ENCODE measurements at places on chromosomes 7 and 10.

DNA sequence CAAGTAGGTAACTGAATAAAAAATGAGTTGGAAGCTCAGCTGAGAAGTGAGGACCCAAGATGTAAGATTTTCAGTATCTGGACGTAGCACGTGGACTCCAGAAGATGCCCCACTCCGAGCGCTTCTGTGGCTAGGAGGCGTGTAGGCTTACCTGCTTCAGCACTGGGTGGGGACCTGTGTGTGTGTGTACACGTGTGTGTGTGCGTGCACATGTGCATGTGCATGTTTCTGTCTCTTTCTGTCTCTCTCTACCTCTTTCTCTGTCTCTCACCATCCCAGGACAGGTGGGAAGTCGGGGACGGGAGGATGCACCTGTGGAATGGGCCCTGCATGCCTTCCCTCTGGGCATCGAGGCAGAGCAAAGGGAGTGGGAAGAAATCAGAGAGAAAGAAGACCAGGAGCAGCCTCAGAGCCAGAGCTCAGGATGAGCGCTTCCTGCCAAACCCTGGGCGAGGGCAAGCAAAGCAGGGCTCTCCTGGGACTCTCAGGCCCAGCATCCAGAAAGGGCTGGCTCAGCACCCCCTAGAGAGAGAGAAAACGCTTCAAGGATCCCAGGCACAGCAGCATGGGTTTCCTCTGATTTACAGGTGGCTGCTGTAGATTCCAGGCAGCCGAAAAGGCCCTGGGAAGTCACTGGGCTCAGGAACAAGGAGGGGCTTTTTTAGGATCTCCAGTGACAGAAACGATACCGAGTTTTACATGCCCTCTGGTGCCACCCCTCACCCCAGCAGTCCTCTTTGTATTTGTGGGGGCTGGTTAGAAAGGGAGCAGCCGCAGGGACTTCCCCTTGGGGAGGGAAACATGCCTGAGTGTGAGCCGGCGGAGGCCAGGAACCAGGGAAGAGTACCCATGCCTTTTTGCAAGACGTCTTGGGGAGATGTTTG is 28.5 kb downstream of the CXCL12 start:
- DNase-seq = no peak

DNA sequence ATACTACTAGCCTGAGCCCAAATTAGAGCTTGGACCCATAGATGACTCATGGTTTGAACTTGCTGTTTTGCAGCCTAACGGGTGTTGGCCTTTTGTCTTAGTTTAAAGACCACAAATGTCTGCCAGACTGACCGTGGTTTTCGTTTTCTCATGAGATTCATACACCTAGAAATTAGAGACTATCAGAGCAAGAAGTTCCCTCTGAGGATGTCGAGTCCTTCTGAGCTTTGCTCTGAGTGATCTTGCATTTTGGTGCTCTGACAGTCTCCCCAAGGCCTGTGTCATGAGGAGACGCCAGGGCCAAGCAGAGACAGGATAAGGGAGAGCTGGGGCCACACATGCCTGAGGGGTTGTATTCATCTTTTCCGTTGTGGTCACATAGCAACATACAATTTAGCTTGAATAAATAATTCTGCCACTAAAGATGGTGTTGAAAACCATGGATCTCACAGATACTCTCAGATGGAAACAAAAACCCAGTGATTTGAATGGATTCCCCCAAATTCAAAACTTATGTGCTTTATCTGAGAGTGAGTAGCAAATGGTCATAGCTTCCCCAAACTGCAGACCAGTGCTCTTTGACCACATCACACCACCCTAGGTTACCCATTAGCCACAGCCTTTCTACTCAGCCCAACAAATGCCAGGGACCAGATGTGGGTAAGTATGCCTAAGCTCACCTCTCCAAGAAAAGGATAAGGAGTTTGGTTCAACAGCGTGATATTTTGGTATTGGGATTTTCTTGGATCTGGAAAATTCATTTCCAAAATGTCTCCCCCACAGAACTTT is 762.0 kb upstream of the IGFBP3 start:
- no peak for DNase-seq

DNA sequence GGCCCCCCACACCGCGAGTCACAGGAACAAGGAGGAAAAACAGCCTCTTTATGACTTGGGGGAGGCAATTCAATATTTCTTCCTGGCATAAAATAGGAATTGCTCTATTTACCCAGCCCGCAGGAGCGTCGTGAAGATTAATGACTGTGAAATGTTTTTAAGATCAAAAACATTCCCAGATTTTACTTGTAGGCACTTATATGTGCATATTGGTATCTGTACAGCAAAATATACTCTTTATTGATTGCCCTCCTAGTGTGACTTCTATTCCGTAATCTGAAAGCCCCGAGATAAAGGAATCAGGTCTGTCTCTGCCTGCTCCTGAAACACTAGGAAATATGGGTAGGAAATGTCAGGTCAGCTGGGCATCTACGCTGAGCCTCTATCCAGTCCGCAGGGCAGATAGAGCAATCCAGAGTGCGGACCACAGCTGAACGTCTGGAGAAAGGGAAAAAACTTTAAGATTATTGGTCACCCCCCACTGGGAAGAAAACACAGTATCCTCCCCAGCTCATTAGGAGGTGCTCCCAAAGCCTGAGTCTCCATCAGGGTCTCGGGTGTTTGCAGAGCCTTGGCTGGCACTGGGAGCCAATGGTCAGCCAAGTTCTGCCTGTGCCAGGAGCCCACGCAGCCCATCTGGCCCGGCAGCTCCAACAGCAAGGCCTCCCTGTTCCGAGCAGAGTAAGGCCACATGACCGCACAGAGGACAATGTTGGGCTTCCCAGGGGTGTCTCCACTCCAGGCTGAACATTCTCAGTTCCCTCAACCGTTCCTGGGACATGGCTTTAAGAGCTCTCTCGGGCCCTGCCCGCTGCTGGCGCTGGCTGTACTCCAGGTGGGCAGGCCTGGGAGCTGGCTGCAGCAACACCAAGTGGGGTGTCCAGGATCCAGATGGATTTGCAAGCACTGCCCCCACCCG is 7.7 kb downstream of the CTBP2 start:
- DNase-seq = no peak

DNA sequence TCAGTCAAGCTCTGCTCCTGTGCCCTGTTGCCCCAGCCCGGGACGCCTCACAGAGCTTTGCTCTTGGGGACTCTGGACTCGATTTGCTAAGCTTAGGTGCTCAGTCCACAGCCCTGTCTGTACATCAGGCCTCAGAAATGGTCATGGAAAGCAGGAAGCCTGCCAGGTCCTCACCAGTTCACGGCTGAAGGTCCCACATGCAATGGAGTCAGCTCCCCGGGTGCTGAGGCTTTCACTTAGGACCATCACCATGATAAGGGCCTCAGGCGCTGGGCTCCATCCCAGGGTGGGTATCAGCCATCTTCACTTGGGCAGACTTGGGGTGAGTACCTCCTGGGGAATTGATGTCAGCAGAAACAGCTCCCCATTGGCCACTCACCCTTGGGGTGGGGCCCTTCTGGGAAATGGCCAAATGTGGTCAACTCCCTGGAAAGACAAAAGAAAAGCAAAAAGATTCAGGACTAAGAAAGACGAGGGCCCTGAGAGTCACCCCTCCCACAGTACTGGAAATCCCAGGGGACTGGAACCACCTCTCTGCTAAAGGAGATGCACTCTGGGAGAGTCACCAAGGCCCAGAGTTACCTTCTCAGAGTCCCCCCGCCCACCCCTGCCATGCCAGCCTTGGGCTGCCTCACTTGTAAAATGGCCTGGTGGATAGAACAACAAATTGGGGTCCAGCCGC is 37.6 kb downstream of the FAM53B start:
- DNase-seq = no peak

DNA sequence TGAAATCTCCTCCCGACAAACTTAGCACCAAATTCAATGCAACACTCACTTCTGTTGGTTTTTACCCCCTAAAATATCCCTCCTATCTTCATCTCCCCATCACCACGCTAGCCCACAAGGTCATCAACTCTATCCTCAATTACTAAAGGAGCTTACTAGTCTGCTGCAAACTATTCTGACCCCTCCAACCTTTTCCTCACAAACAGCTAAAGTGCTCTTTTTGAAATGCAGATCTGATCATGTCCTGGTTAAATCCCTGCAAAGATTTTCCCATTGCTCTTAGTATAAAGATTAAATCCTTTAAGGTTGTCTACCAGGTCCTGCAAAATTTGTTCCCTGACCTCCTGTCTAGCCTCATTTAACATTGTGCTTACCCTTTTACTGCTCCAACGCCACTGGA is 8.6 kb downstream of the SGCE start:
- DNase-seq = no peak

- no peak for DNase-seq
Measured at GRCh38 chr7:39240864-39241263, 263.2 kb downstream of the POU6F2 start.

Data from NCI-H187 treated with DMSO at 0.1 percent for 48 hours (cell line).